ENCODE measurements at places on chromosomes 11 and 22.

DNA sequence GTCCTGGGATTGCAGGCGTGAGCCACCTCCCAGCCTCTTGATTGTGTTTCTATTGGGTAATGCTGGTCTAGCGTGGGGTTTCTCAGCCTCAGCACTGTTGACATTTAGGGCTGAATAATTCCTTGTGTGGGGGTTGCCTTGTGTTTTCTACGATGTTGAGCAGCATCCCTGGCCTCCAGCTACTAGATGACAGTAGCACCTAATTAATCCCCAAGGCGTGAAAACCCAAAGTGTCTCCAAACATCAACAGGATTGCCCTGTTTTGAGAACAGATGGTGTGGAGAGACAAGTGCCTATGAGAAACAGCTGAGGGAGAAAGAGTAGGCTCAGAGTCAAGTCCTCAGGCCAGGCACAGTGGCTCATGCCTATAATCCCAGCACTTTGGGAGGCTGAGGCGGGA lies 67.2 kb downstream of the SGSM1 start:
- DNase-seq: no peak

GRCh38 chr11:119699227-119699626 lies 29.8 kb downstream of the NECTIN1 start:
- no peak for DNase-seq

DNA sequence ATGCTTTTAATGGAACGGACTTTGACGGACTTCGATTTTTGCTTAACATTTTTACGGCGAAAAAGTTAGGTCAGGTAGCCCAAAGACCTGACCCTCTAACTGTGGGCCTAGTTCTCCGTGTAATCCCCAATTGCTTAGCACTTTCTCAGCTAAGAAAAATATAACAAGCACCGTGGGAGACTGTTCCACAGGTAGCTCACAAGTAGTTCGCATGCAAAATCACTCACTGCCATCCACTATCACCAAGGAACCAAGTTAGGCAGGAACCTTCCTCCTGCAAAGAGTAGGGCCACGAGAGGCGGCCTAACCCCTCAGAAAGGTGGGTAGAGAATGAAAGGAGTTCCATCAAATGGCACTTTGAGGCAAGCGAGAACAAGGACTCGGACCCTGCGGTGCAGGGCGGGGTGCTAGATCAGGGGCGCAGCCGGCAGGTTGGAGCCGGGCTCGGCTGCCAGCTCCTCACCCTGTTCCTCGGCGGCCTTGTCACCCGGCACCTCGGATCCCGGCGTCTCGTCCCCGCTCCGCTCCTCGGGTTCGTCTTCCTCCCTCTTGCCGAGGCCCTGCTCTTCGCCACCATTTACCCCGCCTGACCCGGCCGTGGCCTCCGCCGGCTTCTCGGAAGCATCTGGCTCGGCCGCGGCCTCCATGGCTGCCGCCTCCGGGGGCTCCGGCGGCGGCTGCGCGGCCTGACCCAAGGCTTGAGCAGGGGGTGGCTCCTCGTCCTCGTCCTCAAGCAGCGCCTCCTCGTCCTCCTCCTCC lies 922 bp downstream of the HNRNPUL2 start:
- DNase-seq: no peak

- no peak for DNase-seq
These were observed 31.0 kb upstream of the PPP2R1B start for GRCh38 chr11:111797145-111797581.

GRCh38 chr11:1139441-1140083 lies 18.2 kb upstream of the MUC5AC start:
- no peak for DNase-seq

- no peak for DNase-seq
These were observed 186.8 kb downstream of the ETS1 start for GRCh38 chr11:128400382-128401203.

DNA sequence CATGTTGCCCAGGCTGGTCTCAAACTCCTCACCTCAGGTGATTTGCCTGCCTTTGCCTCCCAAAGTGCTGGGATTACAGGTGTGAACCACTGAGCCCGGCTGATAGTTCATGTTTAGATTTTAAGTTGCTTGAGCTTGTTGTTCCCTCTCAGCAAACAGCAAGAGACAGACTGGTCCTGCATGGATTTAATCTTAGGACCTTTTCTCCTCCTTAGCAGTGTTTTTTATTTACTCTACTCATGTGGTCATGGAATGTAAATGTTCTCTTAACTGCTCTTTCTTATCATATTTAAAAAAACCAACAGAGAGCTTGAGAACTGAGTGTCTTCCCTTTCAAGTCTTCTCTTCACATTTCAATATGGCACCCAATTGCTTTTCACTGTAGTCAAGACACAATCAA lies 22.7 kb upstream of the PRDM10 start:
- DNase-seq: no peak

DNA sequence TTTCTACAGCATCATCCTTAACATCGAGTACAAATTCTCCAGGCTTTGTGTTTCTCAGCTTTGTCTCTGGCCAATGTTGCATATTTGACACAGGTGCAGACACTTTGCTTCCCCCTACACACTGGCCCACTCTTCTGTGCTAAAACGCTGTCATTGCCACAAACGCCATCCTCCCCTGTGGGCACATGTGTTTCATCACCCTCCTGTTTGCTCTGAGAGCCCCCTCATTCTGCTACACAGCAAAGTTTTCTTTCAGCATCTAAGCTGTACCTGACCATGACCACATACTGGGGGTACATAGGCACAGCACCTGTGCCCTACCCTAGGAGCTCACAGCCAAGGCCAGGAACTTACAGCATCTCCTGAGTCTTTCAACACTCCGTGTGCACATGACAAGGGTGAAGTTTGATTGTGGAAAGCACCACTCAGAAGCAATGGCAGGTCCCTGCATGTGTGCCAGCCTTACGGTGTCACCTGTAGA lies 7.9 kb upstream of the IGLL5 start:
- DNase-seq: no peak

DNA sequence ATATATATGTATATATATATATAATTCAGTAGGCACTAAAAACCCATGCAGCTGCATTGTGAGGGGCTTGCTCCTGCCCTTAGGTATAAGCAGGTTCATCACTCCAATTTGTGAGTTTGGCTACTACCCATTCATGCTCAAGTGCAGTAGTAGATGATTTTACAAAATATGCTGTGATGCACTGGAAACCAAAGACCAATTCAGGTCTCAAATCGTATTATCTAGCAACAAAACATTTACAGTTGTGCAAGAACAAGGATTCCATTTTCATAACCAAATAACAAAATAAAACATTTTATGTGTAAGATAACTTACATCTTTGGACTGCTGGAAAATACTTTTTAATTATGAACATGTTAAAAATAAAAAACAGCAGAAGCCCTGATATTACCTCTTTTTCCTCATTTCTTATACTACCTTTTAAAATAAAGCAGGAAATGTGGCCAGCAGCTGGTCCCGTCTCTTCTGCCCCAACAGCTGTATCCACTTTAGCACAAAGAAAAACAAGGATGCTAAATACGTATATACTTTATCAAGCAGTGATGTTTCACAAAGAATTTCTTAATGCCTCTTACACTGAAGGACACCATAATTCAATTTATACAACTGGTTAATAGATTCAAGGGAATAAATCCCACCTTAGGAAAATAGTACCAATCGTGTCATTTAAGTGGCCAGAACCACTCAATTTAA lies 2.8 kb downstream of the CREBZF start:
- no peak for DNase-seq

DNA sequence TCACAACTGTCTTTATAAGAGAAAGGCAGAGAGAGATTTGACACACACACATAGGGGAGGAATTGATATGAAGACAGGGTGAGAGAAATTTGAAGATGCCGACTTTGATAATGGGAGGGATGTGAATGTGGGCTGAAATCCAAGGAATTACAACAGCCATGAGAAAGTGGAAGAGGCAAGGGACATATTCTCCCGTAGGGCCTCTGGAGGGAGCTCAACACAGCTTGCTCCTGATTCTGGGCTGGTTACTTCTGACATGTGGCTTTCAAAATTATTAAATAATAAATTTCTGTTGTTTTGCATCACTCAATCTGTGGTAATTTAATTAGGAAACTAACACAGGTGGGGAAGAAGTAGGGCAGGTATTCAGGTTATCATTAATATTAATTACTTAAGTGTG lies 282.9 kb downstream of the LUZP2 start:
- no peak for DNase-seq

- no peak for DNase-seq
These were observed 44.8 kb upstream of the ARHGAP20 start for GRCh38 chr11:110757066-110757465.

DNA sequence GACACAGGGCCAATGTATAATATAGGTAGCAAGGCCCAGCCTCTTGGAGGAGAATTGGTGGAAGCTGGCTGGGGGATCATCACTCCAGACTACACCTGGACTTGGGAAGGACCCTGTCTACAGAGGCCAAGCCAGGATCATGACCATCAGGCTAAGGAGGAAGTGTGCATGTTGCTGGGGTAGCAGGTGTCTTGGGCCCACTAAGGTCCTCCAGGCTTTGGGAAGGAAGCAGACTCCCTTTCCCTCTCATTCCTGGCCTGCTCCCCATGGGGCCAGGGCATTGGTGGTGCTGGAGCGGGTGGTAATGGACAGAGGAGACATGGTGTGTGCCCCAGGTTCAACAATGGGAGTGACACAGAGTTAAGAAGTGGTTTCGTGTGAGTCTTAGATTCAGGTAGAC lies 16.0 kb upstream of the TUB start:
- DNase-seq: no peak

GRCh38 chr11:69731110-69731509 lies 27.3 kb upstream of the FGF19 start:
- DNase-seq: no peak

DNA sequence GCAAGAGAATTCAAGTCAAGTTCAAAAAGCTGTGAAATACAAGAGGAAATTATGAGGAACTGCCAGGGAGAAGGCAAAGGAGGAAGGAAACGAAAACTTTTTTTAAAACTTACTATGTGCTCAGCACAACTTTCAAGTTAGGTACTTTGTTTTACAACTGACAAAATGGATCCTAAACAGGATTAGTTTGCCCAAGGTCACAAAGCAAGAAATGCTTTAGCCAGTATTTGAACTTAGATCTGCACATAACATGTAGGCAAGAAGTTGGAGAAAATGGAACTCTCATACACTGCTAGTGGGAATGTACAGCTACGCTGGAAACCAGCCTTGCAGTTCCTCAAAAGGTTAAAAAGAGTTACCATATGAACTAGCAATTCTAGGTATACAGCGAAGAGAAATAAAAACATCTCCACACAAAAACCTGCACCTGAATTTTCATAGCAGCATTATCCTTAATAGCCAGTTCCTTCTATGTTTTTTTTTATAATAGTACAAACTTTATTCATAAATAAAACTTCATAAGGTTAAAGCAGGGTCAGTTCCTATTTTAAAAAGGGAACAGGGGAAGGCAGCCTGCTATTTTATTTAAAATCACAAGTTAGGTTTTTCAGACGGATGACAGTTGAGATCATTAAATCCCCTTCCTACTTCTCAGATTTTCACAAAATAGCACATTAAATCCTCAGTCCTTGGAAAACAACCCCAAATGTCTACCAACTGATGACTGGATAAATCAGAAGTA lies 19.2 kb downstream of the DDX6 start:
- DNase-seq: no peak

- DNase-seq: no peak
These were observed 150.2 kb downstream of the TEAD1 start for GRCh38 chr11:12824281-12825041.

GRCh38 chr11:13174090-13174489 lies 103.5 kb upstream of the BMAL1 start:
- DNase-seq: no peak

DNA sequence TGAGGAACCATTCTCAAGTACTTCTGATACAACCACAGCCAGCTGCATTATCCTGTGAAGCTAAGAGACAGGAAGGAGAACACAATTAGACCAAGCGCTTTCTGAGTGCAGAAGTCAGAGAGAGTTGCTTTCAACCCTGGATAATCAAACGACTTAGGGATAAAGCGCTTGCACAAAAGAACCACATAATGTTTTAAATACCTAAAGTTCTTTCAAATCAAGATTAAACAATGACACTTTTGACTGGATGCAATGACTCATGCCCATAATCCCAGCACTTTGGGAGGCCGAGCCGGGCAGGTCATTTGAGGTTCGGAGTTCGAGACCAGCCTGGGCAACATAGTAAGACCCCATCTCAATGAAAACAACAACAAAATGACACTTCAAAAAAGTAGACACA lies 145.1 kb downstream of the SWAP70 start:
- no peak for DNase-seq

GRCh38 chr22:30574997-30575671 lies 669 bp upstream of the GAL3ST1 start:
- DNase-seq: no peak

DNA sequence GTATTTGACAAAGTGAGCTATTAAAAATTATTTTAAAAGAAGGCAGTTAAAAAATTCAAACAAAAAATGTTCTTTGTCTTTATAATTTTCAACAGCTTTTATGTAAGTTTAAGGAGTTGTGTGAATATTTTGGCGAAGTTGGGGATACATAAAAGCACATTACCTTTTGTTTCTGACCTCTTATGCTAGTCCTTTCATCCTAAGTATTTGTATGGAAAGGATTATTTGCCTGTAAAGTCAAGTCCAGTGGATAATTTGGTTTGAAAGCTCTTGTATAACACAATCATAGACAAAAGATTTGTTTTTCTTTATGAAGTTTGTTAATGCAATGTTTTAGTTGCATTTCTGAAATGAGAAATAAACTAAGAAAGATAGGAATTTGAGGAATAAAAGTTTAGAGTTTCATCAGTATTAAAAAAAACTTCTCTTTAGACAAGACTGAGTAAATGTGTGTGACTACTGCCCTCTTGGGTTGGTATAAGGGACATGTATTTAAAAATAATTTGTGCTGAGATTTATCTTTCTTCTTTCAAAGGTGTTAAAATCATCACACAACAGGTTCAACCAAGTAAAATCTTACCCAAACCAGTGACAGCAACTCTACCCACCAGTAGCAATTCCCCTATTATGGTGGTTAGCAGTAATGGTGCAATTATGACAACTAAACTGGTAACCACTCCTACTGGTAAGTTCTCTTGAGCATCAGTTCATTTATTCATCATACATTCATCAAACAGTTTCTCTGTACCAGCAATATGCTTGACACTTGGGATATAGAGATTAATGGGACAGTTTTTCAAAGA lies 68.2 kb downstream of the EMSY start:
- no peak for DNase-seq

DNA sequence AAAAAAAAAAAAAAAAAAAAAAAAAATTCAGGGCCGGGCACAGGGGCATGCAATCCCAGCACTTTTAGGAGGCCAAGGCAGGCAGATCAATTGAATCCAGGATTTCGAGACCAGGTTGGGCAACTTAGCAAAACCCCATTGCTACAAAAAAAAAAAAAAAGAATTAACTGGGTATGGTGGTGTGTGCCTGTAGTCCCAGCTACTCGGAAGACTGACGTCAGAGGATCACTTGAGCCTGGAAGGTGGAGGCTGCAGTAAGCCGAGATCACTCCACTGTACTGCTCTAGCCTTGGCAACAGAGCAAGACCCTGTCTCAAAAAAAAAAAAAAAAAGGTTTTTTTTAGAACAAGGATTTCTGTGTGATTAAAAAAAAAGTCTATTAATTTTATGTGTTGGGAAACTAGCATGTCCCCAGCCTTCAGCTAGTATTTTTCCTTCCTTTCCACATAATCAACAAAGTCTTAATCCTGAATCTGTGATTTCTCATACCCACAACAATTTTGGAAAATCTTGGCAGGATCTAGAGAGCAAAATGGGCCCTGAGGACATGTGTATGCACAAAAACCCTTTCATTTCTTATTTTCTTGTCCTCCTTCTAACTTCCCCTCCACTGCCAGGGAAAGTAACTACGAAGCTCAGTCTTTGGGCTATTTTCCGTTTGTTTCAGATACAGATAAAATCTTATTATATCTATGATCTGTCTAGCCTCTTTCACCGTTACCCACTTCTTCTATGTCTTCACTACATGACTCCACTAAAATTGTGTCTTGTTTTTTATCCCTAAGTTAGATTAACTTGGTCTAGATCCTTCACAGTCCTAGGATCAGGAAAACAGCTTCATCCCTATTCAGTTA lies 5.7 kb upstream of the AMBRA1 start:
- DNase-seq: no peak

Data from central memory CD4-positive, alpha-beta T cell (primary cell).